ENCODE measurements at places on chromosomes 2 and 18.

- no peak for DNase-seq
- H3K27me3 ChIP-seq, result no peaks in the 10 kb centered on the region
- H3K4me1 ChIP-seq, result no peaks in the 10 kb centered on the region
- no peak overlapping the region for H3K4me3 ChIP-seq
- no peak overlapping the region for H3K27ac ChIP-seq
Observed at GRCh38 chr2:53450923-53451322, 316.7 kb upstream of the CHAC2 start.

GRCh38 chr2:239297142-239298004, 103.4 kb downstream of the HDAC4 start:
- H3K4me3 ChIP-seq, result no peak overlapping the region
- H3K27me3 ChIP-seq, result no peaks in the 10 kb centered on the region
- no peak for DNase-seq

- H3K27me3 ChIP-seq, result no peaks in the 10 kb centered on the region
- no peaks in the 10 kb centered on the region for H3K4me1 ChIP-seq
- DNase-seq, result no peak
- no peaks in the 10 kb centered on the region for H3K36me3 ChIP-seq
Observed at GRCh38 chr2:20722592-20723240, 55.8 kb downstream of the GDF7 start.

- no peaks in the 10 kb centered on the region for H3K36me3 ChIP-seq
- no peak overlapping the region for H3K4me3 ChIP-seq
- DNase-seq, result no peak
- H3K4me1 ChIP-seq, result peaks cover 4% of the 10 kb centered on the region
- H3K27me3 ChIP-seq, result peaks cover 24% of the 10 kb centered on the region
Observed at GRCh38 chr2:199602271-199602895, 144.6 kb upstream of the SATB2 start.

- H3K27ac ChIP-seq, result no peak overlapping the region
- no peak for DNase-seq
- no peaks in the 10 kb centered on the region for H3K27me3 ChIP-seq
- no peaks in the 10 kb centered on the region for H3K36me3 ChIP-seq
- H3K4me3 ChIP-seq, result no peak overlapping the region
- peaks cover 15% of the 10 kb centered on the region for H3K4me1 ChIP-seq
Observed at GRCh38 chr2:234969306-234970098, 17.7 kb downstream of the SH3BP4 start.

DNA sequence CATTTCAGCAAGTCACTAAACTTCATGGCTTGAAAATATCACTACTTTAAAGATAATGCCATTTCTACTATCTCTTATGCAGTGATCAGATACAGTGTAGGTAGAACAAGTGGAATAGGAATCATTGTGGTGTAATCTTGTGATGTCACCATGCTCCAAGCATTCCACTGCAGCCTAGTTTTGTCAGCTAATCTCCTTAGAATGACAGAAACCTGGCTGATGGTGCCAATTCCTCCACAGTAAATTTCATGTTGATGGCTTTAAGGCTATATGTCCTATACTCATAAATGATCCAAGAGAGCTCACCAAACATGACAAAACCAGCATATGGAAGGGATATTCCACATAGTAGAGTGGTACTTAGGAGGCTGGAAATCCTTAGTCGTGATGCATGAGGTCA, 184.9 kb downstream of the PDE1A start:
- no peak for DNase-seq
- no peak overlapping the region for H3K4me3 ChIP-seq

GRCh38 chr18:76708722-76709353, 113.5 kb upstream of the ZNF236 start:
- DNase-seq, result no peak
- no peak overlapping the region for H3K27ac ChIP-seq
- no peaks in the 10 kb centered on the region for H3K36me3 ChIP-seq
- no peak overlapping the region for H3K4me3 ChIP-seq
- no peaks in the 10 kb centered on the region for H3K27me3 ChIP-seq

DNA sequence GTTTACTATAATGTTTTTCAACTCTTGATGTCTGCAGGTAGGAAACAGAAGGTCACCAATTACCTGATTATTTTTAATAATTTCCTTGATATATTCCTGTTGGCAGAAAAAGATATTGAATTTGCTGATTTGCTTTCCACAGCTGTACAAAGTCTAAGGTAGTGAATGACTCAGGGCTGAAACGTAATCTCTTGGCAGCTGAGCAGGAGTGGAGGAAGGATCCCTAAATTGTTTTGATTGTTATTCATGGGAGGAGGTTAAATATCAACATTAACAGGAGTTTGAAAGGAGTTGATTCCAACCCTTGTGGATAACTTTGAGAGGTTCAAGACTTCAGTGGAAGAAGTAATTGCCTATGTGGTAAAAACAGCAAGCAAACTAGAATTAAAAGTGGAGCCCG, 345.2 kb upstream of the SLC8A1 start:
- H3K36me3 ChIP-seq, result no peaks in the 10 kb centered on the region
- H3K4me1 ChIP-seq, result no peaks in the 10 kb centered on the region
- no peaks in the 10 kb centered on the region for H3K27me3 ChIP-seq
- no peak for DNase-seq

GRCh38 chr2:142803158-142803557, 74.3 kb upstream of the KYNU start:
- no peak for DNase-seq
- H3K27me3 ChIP-seq, result no peaks in the 10 kb centered on the region
- no peaks in the 10 kb centered on the region for H3K36me3 ChIP-seq
- H3K4me3 ChIP-seq, result no peak overlapping the region
- H3K4me1 ChIP-seq, result no peaks in the 10 kb centered on the region

- no peak overlapping the region for H3K4me3 ChIP-seq
- no peak overlapping the region for H3K27ac ChIP-seq
- no peaks in the 10 kb centered on the region for H3K27me3 ChIP-seq
- DNase-seq, result no peak
- no peaks in the 10 kb centered on the region for H3K36me3 ChIP-seq
Observed at GRCh38 chr2:210994104-210994503, 437.7 kb downstream of the CPS1 start.
